Activated T-cell treated with anti-CD3 and anti-CD28 coated beads for 1 hour (primary cell): ENCODE measurements at places on chromosomes 4 and X.

GRCh38 chrX:153967536-153968224 lies 3.9 kb downstream of the HCFC1 start:
- no peak for DNase-seq

- no peak for DNase-seq
These were observed 6.0 kb downstream of the SORBS2 start for GRCh38 chr4:185805979-185806378.

- no peak for DNase-seq
These were observed 105.2 kb upstream of the FGF16 start for GRCh38 chrX:77342004-77342403.

DNA sequence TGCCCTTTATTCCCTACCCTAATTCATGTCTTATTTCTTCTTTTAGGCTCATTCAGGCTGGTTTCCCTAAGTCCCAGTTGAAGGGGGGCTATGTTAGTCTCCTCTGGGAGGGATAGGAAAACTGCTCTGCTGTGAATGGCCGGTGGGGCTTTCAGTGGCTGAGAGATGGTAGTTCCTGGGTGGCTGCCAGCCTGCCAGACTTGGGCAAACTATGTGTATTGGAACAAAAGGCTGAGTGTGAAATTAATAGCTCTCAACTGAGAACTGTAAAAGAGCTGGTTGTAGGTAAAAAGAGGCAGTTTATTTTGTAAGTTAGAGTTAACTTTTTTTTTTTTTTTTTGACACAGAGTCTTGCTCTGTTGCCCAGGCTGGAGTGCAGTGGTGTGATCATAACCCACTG lies 28.8 kb downstream of the ARHGAP10 start:
- DNase-seq, result no peak

DNA sequence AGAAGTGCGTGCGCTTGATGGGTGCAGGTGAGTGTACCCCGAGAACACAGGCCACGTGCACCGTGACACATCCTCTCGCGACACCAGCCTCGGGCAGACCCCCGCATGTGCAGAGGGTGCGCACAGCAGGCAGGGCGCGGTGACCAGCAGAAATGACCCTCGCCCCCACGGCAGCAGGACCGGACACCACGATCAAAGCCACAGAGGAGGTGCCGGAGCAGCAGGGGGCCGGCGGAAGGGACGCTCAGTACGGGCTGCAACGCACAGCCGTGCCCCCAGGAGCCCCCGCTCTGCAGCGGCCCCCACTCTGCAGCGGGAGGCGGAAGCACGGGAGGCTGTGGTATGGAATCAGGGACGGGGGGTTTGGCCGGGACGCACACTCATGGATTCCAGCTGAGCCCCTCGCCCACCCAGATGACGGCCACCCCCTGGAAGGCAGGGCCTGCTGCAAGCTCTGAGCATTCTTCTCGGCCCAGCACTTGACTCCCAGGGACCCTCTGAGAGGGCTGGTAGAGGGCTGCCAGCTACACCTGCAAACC lies 17.1 kb downstream of the PPP2R3B start:
- no peak for DNase-seq

GRCh38 chr4:34417160-34417559 lies 1827.2 kb downstream of the ARAP2 start:
- DNase-seq, result no peak

- DNase-seq, result no peak
These were observed 22.3 kb downstream of the COX7B2 start for GRCh38 chr4:46886711-46887110.

- no peak for DNase-seq
These were observed 192.0 kb upstream of the ANK2 start for GRCh38 chr4:112857461-112857860.

- no peak for DNase-seq
These were observed 41.9 kb upstream of the SLC4A4 start for GRCh38 chr4:71296945-71297344.

- DNase-seq, result no peak
These were observed 16.0 kb downstream of the IGFBP7 start for GRCh38 chr4:57093845-57094831.

DNA sequence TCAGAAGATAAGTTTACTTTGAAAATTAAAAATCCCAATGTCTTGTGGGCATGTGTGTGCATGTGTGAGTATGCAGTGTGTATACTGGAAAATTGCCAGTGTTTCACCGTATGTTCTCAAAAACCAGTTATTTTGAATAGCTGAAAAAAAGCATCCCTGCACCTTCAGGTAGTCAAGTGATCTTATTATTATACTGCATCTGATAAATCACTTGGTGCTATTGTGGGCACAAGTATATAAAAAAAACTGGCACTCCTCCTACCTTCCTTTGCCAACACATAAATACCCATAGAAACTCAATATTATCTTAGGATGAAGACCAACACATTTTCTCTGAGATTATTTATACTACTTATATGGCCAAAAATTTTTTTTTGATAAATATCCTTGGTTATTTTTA lies 91.5 kb upstream of the MAP9 start:
- no peak for DNase-seq

- no peak for DNase-seq
These were observed 28.7 kb downstream of the RAB28 start for GRCh38 chr4:13455411-13455810.

- no peak for DNase-seq
These were observed 155.2 kb upstream of the PPP1R2C start for GRCh38 chrX:42933187-42933586.

- DNase-seq, result no peak
These were observed 602.8 kb upstream of the DIPK2B start for GRCh38 chrX:45803383-45803921.

- DNase-seq, result no peak
These were observed 100.9 kb downstream of the MAMLD1 start for GRCh38 chrX:150464001-150464400.

DNA sequence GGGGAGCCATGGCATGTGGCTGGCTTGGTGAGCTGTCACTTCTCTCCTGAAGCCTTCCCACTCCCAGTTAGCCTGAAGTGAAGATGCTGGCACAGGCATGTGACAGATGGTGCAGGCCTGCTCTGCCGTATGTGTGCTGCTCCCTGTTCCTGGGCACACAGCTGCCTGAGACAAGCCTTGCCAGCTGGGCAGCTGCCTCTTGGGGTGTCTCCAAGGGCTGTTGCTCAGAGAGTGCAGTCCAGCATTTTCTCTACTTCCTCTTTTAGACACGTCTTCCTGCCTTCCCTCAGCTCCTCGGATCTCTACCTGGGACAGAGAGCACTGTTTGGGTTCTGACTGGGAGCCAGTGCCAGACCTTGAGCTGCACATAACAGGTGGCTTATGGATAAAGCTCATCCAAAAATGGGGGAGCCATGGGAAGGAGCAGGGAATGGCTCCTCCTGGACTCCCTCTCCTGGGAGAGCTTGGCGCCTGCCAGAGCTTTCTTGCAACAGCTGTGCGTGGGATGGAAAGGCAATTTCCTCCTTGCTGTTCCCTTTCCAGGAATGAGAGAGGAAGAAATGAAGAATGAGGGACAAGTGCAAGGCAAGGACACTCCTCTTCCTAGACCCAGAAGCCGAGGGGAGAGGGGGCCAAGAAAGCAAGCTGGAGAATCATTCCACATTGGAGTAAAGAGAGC lies 132.9 kb downstream of the MSL3 start:
- no peak for DNase-seq

DNA sequence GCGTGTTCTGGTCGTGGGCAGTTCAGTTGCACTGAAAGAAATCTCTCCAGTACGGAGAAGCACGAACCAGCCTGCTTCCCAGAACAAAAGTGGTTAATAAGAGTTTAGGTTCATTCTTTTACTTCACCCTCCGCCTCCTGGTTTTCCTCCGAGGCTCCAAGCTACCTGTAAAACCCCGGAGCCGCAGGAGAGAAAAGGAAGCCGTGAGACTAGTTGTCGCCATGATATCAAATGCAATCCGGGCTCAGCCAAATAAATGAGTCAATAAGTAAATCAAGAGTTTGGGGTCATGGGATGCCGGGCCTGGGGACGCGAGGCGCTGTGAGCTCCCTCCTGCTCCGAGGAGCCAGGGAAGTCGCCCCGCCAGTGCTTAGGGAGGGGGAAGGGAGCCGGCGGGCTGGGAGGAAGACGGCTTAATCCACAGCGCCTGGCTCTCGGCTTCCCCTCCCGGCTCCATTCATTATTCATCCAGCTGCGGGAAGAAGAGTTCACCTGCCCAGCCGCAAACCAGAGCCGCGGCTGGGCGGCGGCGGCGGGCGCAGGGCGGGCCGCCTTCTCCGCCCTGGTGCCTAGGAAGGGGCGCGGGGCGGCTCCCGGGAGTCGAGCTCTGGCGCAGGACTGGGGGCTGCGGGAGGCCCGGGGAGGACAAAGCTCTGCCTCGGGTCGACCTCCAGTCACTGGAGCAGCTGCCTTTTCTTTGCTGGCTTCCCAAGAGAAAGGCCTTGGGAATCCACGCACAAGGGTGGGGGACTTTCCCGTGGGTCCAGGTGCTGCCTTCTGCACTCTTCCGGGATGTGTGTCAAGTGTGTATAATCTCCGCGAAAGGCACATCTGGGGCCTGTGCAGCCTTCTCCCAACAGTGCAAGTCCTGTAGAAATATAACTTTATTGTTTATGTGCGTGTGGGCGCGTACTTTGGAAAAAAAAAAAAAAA lies 1.7 kb downstream of the FRAS1 start:
- no peak for DNase-seq

DNA sequence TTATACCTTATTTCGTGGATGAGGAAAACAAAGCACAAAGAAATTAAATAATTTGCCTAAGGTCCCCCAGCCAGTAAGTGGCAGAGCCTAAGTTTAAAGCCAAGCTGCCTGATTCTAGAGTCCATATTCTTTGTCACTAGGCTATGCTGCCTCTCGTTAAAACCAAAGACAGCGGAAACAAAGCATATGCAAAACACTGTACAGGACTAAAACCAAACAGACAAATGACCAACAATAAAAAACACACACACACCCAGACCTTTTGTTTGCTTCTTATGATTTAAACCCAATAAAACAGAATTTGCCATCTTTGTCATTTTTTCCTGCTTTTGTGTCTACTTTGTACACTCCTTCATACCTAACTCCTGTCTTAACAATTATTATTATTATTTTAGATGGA lies 10.1 kb upstream of the VSIG1 start:
- no peak for DNase-seq

GRCh38 chr4:107444-108429 lies 16.6 kb upstream of the ZNF718 start:
- DNase-seq, result no peak

DNA sequence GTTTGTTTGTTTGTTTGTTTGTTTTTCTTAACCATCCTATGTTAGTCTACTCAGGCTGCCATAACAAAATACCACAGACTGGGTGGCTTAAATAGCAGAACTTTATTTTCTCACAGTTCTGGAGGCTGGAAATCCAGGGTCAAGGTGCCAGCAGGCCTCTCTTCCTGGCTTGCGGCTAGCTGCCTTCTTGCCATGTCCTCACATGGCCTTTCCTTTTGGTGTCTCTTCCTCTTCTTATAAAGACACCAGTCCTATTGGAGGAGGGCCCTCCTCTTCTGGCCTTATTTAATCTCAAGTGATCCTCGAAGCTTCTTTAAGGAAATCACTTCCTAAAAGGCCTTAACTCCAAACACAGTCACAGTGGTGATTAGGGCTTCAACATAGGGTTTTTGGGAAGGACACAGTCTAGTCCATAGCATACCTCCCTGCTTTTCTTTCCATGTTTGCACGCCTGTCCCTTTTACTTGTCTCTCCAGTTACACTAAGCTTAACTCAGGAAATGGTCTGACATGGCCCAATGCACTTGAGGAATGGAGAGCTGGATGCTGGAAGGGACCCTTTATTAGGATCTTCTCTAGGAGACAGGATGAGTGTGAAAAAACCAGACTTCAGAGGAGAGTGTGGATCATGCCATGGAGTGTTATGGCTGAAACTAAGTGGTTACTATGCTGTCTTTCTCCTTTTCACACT lies 36.0 kb upstream of the MGST2 start:
- DNase-seq, result no peak

GRCh38 chr4:113232194-113232593 lies 182.7 kb downstream of the ANK2 start:
- DNase-seq, result no peak

DNA sequence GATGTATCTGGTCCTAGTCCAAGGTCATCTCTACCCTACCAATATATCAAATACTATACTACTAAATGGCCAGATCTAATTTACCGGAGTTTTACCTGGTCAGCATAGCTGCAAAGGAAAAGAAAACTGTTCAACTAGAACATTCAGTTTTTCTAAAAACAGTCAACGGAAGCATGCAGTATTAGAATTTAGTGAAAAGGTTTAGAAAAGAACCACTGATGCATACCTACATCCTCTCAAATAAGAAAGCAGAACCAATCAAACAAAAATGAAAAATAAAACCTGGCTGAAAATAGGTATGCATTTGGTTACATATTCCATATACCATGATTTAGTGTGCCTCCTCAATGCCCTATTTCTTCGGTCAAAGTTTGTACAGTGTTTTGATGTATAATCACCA lies 140.0 kb downstream of the CHM start:
- no peak for DNase-seq

DNA sequence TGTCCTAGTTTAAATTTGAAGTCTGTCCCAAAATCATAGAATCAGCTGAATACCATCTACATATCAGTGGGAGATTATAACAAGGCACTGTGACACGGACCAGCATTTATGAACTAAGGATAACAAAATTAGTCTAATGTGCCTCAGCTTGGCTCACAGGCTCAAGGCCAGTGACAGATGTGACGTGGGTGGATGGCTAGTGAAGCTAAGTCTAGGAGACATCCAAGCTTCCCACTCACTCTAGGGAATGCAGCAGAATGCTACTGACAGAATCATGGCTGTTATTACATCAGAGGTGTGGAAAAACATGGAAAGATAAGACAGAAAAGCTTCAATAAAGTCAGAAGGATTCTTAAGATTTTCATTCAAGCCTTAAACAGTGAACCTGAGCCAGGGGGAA lies 329.9 kb downstream of the NAF1 start:
- no peak for DNase-seq

GRCh38 chrX:9805956-9806355 lies 19.7 kb downstream of the SHROOM2 start:
- DNase-seq, result no peak

DNA sequence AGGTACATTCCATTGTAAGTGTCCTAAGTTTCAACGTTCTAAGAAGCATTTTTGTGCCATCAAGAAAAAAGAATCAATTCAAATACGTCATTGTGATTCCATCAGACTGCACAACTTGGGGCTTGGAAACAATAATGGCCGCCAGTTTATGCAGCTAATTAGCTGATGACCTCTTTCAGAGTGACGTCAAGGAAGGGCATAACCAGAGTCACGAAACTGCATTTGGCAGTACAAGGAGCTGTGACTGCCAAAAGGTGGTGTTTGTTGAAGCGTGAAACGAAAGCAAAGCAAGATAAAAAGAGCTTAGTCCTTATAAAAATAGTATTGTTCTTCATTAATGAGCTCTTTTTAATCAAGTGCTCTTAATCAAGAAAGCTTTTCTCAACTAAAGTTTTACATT lies 81.1 kb upstream of the SH3RF1 start:
- no peak for DNase-seq

DNA sequence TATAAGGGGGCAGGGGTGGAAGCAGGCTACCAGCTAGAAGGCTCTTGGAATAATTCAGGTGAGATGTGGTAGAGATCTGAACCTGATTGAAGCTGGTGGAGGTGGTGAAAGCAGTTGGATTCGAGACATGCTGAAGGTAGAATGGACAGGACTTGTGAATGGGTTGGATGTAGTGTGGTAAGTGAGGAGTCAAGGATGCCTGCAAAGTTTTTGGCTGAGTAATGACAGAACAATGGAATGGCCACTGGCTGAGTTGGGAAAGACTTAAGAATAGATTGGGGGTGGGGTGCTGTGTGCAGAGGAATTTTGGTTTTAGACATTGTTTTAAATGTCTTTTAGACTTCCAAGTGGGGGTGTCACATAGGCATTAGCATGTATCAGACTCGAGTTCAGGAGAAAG lies 33.5 kb downstream of the HPF1 start:
- DNase-seq, result no peak
